ENCODE measurements at places on chromosomes 7 and 10. TPM values are rescaled to one million over a fixed set of nuclear protein-coding genes. Genes with fewer than 3 reads are reported as not detected.

DNA sequence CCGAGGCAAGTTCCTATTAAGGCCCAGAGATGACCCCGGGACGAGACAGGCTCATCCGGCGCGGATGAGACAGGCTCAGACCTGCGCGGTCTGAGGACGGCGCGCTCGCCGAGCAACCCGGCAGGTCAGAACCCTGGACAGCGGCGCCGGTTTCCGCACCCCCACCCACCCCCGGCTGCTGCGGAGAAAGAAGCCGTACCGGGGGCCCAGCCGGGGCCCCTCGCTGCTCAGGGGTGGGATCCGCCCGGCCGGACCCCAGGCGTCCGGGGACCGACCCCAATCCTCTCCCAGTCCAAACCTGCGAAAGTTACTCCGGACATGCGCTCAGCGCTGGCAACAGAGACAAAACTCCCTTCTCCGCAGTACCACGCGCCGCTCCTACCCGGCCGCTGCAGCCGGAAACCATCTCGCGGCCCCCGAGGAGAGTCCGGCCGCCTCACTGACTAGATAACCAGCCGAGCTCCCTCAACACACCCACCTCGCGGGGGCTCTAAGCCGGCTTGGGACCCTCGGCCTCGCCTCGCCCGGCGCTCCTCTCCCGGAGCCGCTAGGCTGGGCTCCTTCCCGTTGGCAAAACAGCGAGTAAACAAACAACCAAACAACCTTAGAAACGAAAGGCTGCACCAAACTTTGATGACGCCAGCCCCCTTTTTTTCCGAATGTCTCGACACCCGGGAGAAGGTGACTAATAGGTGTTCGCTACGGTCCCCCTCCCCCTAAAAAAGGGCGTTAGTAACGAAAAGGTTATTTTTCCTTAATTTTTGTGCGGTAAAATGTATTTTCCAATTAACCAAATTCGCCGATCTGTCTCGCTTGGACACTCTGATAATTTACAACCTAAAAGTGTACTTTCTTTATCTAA is 2.3 kb upstream of the DRGX start:
- peaks cover 35% of the 10 kb centered on the region for H3K27me3 ChIP-seq
- H3K36me3 ChIP-seq, result no peaks in the 10 kb centered on the region
- H3K4me1 ChIP-seq, result peaks cover 35% of the 10 kb centered on the region
- peak overlapping the region; percentile 37 for H3K4me3 ChIP-seq
- no peak for DNase-seq
- H3K27ac ChIP-seq, result no peak overlapping the region

DNA sequence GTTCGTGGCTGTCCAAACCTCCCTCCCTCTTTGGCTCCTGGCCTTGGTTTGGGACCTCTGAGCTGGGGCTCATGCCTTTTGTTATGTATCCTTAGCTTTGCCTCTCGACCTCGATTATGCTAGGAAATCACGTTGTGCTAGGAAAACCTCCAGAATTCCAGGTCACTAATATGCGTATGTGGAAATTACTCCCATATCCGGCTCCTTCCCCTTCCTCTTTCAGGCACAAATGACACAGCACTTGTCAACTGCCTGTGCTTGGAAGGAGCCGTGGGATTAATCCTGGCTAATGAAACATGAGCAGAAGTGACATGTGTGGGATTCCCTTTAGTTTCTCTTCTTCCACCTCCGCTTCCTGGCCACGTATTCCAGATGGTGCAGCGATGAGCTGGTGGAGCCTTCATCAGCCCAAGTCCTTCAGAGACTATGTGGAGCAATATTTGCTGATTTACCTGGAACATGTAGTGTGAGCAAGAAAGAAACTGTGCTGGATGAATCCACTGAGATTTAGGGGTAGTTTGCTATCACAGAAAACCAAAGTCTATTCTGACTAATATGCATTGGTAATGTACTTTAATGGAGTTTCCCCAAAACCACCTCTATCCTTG is 149.2 kb downstream of the REEP3 start:
- peak overlapping the region; percentile 54 for H3K27ac ChIP-seq
- no peaks in the 10 kb centered on the region for H3K27me3 ChIP-seq
- no peaks in the 10 kb centered on the region for H3K36me3 ChIP-seq
- H3K4me1 ChIP-seq, result peaks cover 34% of the 10 kb centered on the region

DNA sequence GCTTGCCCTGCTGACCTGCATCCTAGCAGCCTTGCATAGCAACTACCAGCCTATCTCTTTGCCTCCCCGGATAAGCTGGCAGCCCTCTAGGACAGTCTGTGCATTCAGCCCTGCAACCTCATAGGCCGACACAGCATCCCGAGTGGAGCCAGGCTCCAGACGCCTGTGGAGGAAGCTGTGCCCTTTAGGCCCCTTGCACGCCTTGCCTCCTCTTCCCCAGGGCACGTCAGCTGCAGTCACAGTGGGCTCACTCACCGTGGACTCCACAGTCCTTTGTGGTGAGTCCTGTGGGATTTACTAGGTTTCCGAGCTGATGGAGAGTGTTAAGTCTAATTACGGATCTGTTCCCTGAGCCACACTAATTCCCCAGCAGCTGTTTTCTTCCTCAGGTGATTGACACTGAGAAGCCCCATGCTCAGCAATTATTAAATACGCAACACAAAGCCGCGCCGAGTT is 540.0 kb downstream of the TCERG1L start:
- H3K27me3 ChIP-seq, result peaks cover 46% of the 10 kb centered on the region
- no peak for DNase-seq
- H3K36me3 ChIP-seq, result no peaks in the 10 kb centered on the region
- H3K27ac ChIP-seq, result no peak overlapping the region
- H3K4me3 ChIP-seq, result no peak overlapping the region
- no peaks in the 10 kb centered on the region for H3K4me1 ChIP-seq

NEUROD6 gene
- total RNA-seq, result not detected

HMX3 gene
- 0.37 TPM for total RNA-seq

- DNase-seq, result no peak
- H3K4me3 ChIP-seq, result no peak overlapping the region
- peaks cover 22% of the 10 kb centered on the region for H3K36me3 ChIP-seq
Observed at GRCh38 chr10:89336241-89336640, 8.4 kb downstream of the IFIT3 start.

PRSS1 gene
- total RNA-seq, result 20.4 TPM

GRCh38 chr7:150923196-150923595 is 54.9 kb downstream of the KCNH2 start:
- no peaks in the 10 kb centered on the region for H3K27me3 ChIP-seq
- H3K27ac ChIP-seq, result no peak overlapping the region
- no peak for DNase-seq
- no peak overlapping the region for H3K4me3 ChIP-seq

TWIST1 gene
- total RNA-seq, result 0.58 TPM

VSTM4 gene
- total RNA-seq, result 0.58 TPM

CALML3 gene
- not detected for total RNA-seq

- no peaks in the 10 kb centered on the region for H3K27me3 ChIP-seq
- H3K4me1 ChIP-seq, result peaks cover 9% of the 10 kb centered on the region
- no peak for DNase-seq
- no peak overlapping the region for H3K27ac ChIP-seq
Observed at GRCh38 chr7:17374654-17375053, 76.2 kb downstream of the AHR start.

GRCh38 chr7:117112640-117113039 is 159.3 kb downstream of the ST7 start:
- H3K4me3 ChIP-seq, result no peak overlapping the region
- no peaks in the 10 kb centered on the region for H3K27me3 ChIP-seq
- H3K27ac ChIP-seq, result no peak overlapping the region
- no peaks in the 10 kb centered on the region for H3K4me1 ChIP-seq
- H3K36me3 ChIP-seq, result no peaks in the 10 kb centered on the region

ZNF394 gene
- 48.0 TPM for total RNA-seq

C10orf67 gene
- not detected for total RNA-seq

- no peak for DNase-seq
- peaks cover 10% of the 10 kb centered on the region for H3K36me3 ChIP-seq
- no peak overlapping the region for H3K4me3 ChIP-seq
Observed at GRCh38 chr7:129943352-129943751, 9.4 kb downstream of the UBE2H start.

GRCh38 chr10:25902002-25902401 is 32.0 kb upstream of the MYO3A start:
- H3K27ac ChIP-seq, result no peak overlapping the region
- no peaks in the 10 kb centered on the region for H3K36me3 ChIP-seq
- H3K4me1 ChIP-seq, result no peaks in the 10 kb centered on the region
- no peak for DNase-seq

- no peaks in the 10 kb centered on the region for H3K27me3 ChIP-seq
- no peaks in the 10 kb centered on the region for H3K36me3 ChIP-seq
- H3K27ac ChIP-seq, result no peak overlapping the region
- H3K4me3 ChIP-seq, result no peak overlapping the region
- no peaks in the 10 kb centered on the region for H3K4me1 ChIP-seq
Observed at GRCh38 chr10:108638225-108638624, 1285.1 kb downstream of the XPNPEP1 start.

FAM24B gene
- total RNA-seq, result not detected

DNA sequence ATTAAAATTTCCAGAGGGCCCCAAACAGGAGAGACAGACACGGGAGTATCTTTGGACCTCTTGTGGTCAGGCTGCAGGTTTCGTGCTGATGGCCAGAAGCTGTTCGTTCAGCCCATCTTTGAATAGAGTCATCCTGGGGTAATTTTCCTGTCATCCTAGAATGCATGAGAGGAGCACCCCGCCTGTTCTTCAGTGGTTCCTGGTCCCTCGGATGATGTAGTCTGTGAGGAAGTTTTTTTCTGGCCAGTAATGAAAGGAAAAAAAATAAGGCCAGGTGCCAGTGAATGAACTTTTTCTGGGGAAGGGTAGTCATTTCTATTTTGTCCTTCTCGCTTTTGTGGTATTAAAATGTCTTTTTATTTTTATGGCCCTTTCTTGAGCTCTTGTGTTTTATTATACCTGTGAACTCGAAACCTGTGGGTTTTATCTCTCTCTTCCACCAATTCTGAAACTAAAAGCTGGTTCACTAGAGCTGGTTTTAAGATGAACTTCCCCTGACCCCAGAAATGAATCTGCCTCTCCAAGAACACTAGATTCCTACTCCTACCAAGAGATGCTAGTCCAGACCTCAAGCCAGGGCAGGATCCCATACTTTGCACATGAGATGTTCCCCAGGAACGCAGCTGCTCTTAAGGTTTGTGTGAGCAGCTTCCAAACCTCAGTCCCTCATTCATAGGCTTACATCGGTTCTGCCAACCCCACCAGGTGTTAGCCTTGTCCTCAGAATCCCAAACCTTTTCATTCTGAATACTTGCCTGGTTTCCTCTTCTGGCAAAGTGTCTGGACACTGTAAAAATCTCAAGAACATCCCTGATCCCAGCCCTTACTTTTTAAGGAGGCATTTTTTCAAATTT is 15.4 kb upstream of the MEST start:
- no peak overlapping the region for H3K4me3 ChIP-seq
- H3K4me1 ChIP-seq, result no peaks in the 10 kb centered on the region
- H3K27ac ChIP-seq, result no peak overlapping the region

- no peak for DNase-seq
- H3K27ac ChIP-seq, result no peak overlapping the region
- no peaks in the 10 kb centered on the region for H3K36me3 ChIP-seq
- no peaks in the 10 kb centered on the region for H3K27me3 ChIP-seq
- no peak overlapping the region for H3K4me3 ChIP-seq
- peaks cover 26% of the 10 kb centered on the region for H3K4me1 ChIP-seq
Observed at GRCh38 chr7:138458576-138459412, 1.3 kb upstream of the TRIM24 start.

DNA sequence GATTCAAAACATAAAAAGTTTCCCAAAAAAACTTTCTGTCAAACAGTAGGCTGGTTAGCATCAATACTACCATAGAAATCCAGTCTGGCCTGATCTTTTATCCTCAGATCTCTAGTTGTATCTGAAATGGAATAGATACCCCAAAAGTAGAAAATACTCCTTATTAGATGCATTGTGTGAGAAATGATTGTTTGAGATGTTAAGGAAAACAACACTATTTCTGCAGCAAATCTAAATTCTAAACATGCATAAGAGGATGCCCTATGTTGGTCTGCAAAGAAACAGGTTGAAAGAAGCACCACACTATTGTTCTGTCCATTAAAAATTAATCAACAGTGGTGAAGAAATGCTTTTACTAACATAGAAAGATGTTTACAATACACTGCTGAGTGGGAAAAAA is 121.0 kb downstream of the NPY start:
- H3K27me3 ChIP-seq, result no peaks in the 10 kb centered on the region
- no peak overlapping the region for H3K4me3 ChIP-seq
- no peaks in the 10 kb centered on the region for H3K4me1 ChIP-seq

OPTN gene
- 33.4 TPM for total RNA-seq

- peak overlapping the region; percentile 44 for H3K27ac ChIP-seq
- H3K27me3 ChIP-seq, result no peaks in the 10 kb centered on the region
- no peak for DNase-seq
- no peaks in the 10 kb centered on the region for H3K36me3 ChIP-seq
Observed at GRCh38 chr7:610141-610530, 90.5 kb upstream of the PDGFA start.
